T47D (cell line): ENCODE measurements at places on chromosomes 4 and X.
A peak's percentile ranks its signal among the peaks of the same experiment; 100 is the strongest.

- DNase-seq = peak; percentile 49
Observed at GRCh38 chr4:79917246-79917645, 155.8 kb downstream of the ANTXR2 start.

DNA sequence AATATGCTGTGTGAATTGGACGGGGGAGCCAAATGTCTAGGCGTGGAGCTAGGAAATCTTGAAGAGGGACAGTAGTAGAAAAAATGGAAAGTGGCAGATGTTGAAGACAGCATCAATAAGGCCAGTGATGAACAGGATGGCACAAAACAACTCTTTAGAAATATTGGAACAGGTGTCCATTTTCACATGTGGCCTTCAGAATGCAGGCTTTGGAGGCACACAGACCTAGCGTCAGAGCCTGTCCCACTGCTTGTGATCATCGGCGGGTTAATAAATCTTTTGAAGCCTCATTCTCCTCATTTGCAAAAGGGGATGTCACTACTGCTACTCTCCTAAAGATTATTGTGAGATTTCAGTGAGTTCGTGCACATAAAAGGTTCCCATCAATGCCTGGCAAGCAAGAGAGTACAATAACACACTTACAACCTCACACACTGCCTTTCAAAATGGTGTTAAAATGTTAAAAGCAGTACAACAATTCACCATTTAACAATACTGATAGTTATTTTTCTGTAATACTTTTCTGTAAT is 2.4 kb downstream of the PDLIM3 start:
- DNase-seq = no peak

DNA sequence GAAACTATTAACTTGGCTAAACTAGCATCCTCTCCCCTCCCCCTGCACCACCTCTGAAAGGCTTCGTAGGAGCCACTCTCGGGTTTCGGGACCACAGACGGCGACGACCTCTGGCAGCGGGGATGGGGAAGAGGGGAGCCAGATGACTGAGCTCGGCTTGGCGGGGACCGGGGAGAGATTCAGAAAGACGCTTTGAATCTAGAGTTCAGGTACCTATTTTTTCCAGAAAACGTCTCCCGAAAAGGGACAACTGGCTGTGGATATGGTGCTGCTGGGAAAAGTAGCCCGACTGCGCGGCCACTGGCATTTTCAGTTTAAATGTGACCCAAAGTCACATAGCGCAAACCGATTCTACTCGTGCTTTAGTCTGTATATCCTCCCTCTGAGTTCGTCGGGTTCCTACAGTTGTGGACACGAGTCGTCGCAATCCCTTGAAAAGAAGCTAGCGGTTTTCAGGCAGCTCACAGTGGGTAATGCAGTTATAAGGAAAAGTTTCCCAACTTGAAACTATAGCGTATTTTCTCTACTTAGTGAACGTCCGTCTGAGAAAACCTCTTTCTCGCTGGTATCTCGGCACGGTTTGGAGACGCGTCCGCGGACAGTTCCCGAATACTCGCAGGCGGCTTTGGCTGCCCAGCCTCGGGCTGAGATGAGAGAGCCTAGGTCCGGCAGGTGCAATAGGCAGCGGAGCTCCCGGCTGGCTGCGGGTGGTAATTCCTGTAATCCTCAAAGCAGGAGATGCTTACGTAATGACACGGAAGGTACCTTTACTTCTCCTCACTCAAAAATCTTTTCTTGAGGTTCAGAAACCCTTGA is 1.3 kb downstream of the PARM1 start:
- peak; percentile 4 for DNase-seq

DNA sequence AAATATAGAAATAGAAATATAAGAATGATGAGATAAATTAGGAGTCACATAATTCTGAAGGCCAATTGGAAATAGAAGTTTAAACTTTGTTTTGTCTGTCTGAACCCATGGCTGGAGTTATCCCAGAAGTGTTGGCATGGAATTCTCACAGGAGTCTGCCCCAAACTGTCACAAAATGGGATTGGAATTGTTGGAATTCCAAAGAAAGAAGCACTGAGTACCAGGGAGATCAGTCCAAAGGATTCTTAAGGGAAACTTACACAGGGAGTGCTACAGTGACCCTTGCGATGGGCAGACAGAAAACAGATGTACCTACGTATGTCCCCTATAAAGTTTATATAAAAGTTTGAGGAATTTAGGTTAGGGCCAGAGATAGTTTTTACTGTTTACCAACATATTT is 1607.7 kb downstream of the ARAP2 start:
- no peak for DNase-seq

GRCh38 chr4:156019246-156019645 is 65.6 kb upstream of the CTSO start:
- DNase-seq = no peak

DNA sequence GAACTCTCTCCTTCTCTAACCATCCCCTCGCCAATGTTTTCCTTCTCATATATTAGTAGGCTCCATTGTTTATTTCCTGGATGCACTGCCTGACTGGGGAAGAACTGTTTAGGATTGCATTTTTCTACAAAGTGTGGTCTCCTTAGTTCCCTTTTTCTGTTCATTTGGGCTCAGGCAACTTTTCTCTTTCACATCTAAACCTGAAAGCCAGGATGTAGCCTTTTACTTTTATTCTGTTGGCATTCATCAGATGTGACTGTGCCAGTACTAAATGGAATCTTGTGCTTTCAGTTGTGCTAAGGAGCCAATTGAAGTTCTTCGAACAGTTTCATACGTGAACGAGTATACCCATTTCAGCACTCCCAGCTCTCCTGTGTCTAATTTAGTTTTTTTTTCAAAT is 59.8 kb downstream of the DDIT4L start:
- DNase-seq = no peak

DNA sequence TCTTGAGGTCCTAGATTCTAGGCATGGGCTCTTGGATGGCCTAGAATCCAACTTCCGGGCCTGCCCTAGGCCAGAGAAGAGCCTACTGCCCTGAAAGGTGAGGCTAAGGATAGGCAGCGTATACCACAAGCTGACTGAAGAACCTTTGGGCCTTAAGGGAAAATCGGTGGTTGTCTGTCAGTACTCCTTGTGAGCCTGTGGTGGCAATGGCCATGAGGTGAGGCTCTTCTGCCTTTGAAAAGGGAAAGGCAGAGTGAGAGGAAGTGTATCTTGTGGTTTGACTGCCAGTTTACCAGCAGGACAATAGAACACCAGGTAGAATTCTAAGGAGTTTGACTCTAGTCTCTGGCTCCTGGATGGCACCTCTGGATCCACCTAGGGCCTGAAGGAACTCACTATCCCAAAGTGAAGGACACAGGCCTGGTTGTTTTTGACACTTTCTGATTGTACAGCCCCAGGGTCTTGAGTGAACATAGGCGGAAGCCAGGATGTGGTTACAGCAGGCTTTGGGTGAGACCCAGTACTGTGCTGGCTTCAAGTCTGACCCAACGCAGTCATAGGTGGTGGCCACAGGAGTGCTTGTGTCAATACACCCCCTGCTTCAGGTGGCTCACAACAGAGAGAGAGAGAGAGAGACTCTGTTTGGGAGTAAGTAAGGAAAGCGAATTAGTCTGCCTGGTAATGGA is 20.9 kb downstream of the ITIH6 start:
- no peak for DNase-seq

GRCh38 chrX:130704053-130705038 is 198.7 kb downstream of the ENOX2 start:
- DNase-seq = no peak

DNA sequence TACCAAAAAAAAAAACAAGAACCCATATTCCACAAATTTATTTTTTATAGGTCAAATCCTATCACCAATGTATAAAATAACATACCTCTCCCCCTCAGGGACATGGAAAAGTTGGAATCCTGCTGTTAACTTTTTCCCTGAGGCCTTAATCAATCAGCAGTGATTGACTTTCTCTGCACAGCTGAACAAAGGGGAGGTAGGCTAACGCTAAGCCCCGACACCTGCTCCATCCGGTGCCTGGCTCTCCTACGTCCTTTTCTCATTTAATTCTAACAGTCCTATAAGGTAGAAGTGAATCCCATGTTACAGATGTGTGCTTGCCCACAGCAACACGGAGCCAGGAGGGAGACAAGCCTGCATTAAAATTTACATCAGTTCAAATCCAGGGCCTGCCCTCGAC is 2.8 kb downstream of the CENPU start:
- DNase-seq = no peak

DNA sequence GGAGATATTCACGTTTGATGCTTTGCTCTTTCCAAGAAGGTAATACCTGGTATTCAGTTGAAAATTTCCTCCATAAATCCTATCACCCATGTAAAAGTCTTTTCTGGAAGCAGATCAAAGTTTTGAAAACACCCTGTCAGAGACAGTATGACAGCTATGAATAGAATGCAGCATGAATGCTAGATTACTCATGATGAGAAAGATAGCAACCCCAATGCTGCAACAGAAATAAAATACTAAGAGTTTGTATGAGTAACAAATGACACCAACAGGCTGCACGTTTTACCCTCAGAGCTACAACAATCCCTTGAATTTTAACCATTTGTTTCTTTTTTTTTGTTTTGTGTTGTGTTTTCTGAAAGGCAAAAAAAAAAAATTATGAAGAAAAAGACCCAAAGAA is 108.6 kb downstream of the ARHGAP6 start:
- DNase-seq = no peak

- no peak for DNase-seq
Observed at GRCh38 chr4:128379860-128380259, 92.2 kb upstream of the PGRMC2 start.

GRCh38 chr4:163673848-163674697 is 179.6 kb downstream of the TMA16 start:
- DNase-seq = no peak

DNA sequence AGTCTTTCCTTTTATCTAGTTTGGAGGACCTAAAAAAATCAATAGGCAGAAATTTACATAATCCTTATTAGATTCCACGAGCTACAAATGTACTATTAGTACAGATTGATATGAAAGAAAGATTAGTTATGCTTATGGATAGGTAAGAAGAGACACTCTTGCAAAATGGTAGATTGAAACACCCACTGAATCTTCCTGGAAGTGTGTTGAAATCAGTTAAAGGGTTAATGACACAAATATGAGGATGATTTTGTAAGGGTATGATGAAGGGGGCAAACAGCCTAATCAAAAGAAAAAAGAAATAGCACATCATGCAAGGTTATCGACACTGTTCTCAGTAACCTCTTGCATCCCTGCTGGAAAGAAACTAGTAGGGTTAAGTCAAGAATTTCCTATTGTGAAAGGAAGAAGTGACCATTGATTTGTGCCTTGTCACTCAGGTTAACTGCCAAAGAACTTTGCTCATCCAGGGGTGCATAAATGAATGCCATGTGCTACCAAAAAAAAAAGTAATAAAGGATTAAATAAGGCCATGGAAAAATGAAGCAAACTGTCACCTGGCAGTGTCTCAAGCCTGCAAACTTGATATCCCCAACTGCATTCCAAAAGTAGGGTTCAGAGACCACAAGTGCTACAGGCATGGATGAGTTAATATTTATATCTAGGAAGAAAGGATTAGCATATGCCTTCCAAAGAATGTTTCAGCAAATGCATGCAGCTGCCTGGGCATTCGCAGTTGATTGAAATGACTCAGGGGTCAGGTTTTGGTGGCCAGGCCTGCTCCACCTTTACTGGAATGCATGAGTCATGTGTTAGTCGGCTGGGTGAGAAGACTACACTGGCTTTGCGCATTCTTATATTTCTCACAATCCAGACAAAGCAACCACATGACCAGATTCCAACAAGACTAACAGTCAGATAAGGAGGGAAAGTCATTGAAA is 78.3 kb upstream of the ATXN3L start:
- DNase-seq = no peak

DNA sequence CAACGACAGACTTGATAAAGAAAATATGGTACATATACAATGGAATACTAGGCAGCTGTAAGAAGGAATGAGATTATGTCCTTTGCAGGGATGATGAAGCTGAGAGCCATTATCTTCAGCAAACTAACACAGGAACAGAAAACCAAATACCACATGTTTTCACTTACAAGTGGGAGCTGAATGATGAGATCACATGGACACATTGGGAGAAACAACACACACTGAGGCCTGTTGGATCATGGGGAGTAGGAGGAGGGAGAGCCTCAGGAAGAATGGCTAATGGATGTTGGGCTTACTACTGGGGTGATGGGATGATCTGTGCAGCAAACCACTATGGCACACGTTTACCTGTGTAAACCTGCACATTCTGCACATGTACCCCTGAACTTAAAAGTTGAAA is 209.7 kb downstream of the SPRY1 start:
- no peak for DNase-seq

DNA sequence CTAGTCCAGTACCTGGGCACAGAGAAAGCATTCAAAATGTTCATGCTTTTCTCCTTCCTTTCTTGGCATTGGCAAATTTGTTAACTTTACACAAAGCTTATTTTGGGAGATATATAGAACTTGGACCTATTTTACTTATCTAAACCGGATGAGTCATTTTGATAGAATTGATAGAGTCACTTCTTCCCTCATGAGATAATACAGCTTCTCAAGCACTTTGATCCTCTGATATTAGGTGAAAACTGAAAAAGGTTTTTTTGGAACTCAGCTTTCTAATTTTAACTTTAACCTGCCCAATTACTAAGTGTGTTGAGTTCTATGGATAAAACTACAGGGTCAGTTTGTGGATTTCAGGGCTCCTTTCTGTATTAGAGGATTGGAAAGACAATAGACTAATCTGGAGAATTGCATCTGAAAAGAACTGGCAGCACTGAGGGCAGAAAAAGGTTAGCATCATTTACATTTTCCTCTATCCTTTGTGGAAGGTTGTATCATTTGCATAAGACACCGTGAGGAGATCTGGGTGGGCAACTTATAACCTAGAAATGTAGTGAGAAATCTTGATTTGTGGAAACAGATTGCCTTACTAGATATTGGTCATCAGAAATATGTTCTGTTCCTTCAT is 2.4 kb downstream of the WDR44 start:
- no peak for DNase-seq

DNA sequence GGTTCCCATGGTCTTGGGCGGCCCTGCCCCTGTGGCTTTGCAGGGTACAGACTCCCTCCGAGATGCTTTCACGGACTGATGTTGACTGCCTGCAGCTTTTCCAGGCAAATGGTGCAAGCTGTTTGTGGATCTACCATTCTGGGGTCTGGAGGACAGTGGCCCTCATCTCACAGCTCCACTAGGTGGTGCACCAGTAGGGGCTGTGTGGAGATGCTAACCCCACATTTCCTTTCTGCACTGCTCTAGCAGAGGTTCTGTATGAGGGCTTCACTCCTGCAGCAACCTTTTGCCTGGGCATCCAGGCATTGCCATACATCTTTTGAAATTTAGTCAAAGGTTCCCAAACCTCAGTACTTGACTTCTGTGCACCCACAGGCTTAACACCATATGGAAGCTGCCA is 176.1 kb downstream of the DCAF12L1 start:
- no peak for DNase-seq

DNA sequence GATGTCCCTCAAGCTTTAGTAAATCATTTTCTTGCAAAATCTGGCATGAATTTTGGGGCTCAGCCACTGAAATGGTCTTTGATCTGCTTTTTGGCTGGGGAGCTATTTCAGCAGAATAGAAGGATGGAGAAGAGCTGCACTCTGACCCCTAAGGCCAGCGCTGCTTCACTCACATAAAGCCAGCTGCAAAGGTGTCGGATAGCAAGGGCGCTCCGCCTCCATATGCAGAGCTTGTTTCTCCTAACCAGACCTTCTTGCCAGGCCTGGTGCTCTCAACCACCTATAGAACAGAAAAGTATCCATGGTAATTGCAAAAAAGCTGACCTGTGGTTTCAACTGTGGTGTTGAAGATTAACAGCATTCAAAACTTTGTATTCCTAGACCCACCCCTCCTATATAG is 24.1 kb upstream of the COQ2 start:
- no peak for DNase-seq
